ENCODE measurements at places on chromosomes 3 and 15. TPM values are rescaled to one million over a fixed set of nuclear protein-coding genes. Genes with fewer than 3 reads are reported as not detected.

Gene POLQ
- 3.8 TPM for total RNA-seq

Gene HDC
- total RNA-seq = 1.3 TPM

Gene DGKG
- total RNA-seq = 2.3 TPM

Gene ACSBG1
- 1.4 TPM for total RNA-seq

Gene EOMES
- total RNA-seq = 0.41 TPM

Gene CCR2
- 4.7 TPM for total RNA-seq

Gene PRR20G
- not detected for total RNA-seq

Gene AEN
- total RNA-seq = 8.3 TPM

Gene MYO5C
- 21.8 TPM for total RNA-seq

Gene CFAP100
- 0.93 TPM for total RNA-seq

Gene POTEB2
- not detected for total RNA-seq

Gene TRIM42
- total RNA-seq = not detected

Gene ACP3
- 79.9 TPM for total RNA-seq

Gene RASGRP1
- total RNA-seq = 12.7 TPM

Gene CPN2
- 0.12 TPM for total RNA-seq

Gene GOLGA8N
- 16.7 TPM for total RNA-seq

Gene ALPK3
- total RNA-seq = 20.2 TPM

Gene IL5RA
- total RNA-seq = 0.88 TPM

Gene KLHL6
- total RNA-seq = 3.5 TPM

Gene NR2F2
- 184 TPM for total RNA-seq

Gene SEMA3B
- total RNA-seq = 70.1 TPM

Gene NISCH
- 117 TPM for total RNA-seq

Gene SPINT1
- total RNA-seq = 105 TPM

Gene TP63
- total RNA-seq = 2.9 TPM

Gene GRM2
- total RNA-seq = 0.53 TPM

Gene ANKRD34C
- 0.12 TPM for total RNA-seq

Gene LXN
- 21.3 TPM for total RNA-seq

Gene DUOX2
- total RNA-seq = 0.06 TPM

Gene GOLGA8S
- total RNA-seq = 0.12 TPM

Gene APBA2
- total RNA-seq = 15.9 TPM

Gene TTLL13
- 1.3 TPM for total RNA-seq

Gene FOXB1
- total RNA-seq = not detected

Gene TLE3
- 112 TPM for total RNA-seq

Gene RNU5B-1
- total RNA-seq = not detected

Gene AGBL1
- 9.9 TPM for total RNA-seq

Gene MESP2
- 0.41 TPM for total RNA-seq
